Right renal cortex interstitium (tissue), 3 donors: ENCODE measurements at places on chromosomes 1 and 21. TPM values are rescaled to one million over a fixed set of nuclear protein-coding genes. Genes with fewer than 3 reads are reported as not detected.

DNA sequence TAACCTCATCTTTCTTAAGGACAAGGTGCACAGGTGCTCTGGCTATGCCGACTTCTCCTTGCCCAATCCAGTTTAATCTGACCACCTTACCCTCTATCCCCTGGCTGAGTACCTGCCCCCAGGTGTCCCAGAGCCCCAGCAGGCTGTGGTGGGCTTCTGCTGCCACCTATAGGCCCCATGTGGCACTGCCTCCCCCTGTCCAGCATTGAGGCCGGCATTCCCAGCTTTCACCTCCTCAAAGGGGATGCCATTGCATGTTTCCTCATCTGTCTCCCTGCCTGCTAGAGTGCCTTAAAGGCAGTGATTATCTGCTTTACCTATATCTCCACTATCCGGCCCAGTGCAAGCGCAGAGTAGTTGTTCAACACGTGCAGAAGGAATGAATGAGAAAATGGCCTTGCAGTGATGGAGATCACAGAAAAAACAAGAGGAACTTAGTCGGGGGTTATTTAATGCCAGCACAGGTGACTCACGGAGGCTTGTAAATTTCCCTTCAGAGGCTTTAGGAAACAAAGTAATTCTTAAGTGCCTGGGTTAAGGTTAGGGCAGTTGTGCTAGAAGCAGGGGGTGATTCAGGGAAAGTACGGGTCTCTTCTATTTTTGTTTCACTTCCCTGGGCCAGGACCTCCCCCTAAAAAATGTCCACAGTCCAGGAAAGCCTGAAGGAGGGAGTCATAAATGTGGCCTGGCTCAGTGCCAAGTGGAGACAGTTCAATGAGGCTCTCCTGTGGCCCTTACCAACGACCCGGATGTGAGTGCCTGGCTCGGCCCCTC is 131.8 kb upstream of the NGF start:
- DNase-seq: no peak

The ASCL5 gene
- polyA plus RNA-seq: 0.06 TPM

The PRKAB2 gene
- 28.7 TPM for polyA plus RNA-seq

- DNase-seq: no peak
Measured at GRCh38 chr1:41358131-41359021, 2.9 kb upstream of the FOXO6 start.

The MAP3K21 gene
- polyA plus RNA-seq: 29.2 TPM

The KIF26B gene
- polyA plus RNA-seq: 29.8 TPM

DNA sequence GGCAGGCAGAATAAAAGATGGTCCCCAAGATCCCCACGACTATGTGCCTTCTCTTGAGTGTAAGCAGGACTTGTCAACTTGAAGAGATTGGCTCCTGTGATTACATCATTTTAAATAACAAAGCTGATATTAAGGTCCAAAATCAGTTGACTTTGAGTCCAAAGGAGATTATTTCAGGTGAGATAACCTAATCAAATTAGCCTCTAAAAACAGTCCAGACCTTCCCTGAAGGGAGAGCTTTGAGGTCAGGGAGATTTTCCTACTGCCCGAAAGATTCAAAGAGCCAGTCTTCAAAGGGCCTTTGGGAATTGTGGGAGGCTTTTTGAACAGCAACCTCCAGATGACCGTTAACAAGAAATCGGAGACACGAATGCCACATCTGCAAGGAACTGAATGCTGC is 51.5 kb upstream of the NCAM2 start:
- no peak for DNase-seq

DNA sequence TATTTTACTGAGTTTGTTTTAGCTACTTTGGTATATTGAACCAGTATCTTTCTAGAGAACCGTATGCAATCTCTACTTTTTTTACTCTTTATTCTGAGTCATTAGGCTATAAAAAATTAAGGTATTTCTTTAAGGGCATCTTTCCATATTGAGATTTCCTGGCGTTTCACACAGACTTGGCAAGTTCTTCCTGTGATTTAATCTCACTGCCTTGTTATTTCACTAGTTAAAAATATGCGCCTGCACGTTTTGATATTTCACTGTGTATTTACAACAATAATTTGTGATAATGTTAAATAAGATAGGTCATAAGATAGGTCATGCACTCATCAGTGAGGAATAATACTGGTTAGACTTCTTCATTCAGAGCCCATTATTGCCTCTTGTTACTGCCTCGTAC is 16.2 kb upstream of the CR1L start:
- DNase-seq: no peak

DNA sequence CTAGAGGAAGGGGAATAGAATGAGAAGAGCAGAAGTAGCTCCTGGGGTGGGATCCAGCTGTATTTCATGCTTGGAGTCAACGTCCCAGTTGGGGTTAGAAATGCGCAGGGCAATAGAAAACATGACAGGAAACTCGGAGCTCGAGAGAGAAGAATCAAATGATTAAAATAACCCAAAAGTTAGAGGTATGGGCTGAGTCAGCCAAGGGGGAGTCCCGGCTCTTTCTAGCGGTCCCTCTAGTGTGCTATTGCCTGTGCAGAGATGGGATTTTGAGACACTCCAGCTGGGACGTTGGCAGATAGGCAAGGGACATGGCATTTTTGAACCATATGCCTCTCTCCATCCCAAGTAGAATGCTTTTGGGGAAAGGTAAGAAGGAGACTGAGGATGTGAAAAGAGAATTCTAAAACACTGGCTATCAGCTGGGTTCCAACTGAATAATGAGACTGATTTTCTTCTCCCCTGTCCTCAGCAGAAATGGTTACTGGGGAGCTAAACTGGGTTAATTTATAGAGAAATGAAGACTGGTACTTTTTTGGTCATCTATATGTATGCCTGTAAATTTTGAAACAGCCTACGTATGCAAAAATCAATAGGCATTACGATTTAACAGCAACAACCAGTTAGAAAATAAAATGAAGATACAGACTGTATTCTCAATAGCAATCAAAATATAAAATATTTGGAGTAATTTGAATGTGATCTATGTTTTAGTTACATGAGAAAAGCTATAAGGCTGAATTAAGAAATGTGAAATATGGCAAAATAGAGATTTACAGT is 7.0 kb upstream of the VPS26C start:
- DNase-seq: no peak

The ZMYND12 gene
- polyA plus RNA-seq: 5.5 TPM

The UBE2J2 gene
- polyA plus RNA-seq: 40.5 TPM

The DNAJC28 gene
- polyA plus RNA-seq: 6.3 TPM

DNA sequence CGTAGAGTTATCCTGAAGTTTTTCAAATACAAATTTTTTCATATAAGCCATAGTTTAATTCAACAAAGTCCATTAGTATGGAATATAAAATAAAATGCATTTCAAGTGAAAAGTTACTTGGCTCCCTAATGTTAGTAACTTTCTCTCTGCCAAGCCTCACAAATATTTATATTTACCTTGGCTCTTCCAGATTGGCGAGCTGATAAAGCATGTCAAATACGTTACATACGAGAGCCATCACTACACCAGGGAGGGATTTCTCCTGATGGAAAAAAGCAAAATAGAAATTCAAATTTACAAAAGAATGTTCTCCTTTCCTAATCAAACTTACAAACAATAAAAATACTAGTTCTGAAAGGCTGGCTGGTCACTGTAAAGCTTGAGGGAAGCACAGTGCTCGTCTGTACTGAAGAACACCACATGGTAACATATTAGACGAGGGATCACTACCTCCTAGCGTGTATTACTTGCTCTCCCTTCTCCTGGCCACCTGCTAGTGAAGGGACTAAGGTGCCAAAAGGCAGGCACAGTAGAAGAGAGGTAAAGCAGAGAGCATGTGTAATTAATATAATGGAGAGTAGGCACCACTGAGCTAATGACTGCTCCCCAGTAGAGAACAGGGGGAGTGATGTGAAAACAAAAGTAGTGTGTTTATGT is 80.9 kb downstream of the USP24 start:
- DNase-seq: no peak

The FCER1G gene
- 15.6 TPM for polyA plus RNA-seq

The CRP gene
- polyA plus RNA-seq: not detected

GRCh38 chr1:40820911-40821693 is 37.5 kb downstream of the KCNQ4 start:
- DNase-seq: no peak

- no peak for DNase-seq
Measured at GRCh38 chr1:152227310-152227928, 3.4 kb upstream of the HRNR start.

The TMEM200B gene
- polyA plus RNA-seq: 13.7 TPM

The CNST gene
- polyA plus RNA-seq: 22.0 TPM

DNA sequence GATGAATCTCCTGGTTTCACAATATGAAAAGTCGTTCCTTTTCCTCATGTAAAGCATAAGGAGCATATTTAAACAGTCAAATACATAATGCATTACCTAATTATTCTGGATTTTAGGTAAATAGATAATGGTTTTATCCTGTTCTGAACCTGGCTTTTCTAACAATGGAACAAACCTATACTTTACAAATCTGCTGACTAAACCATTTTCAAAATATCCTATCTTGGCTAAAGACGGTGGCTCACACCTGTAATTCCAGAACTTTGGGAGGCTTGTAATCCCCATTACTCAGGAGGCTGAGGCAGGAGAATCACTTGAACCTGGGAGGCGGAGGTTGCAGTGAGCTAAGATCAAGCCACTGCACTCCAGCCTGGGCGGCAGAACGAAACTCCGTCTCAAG is 2.9 kb downstream of the SMIM12 start:
- DNase-seq: no peak

The PRKAA2 gene
- polyA plus RNA-seq: 16.6 TPM

The RGS1 gene
- 2.1 TPM for polyA plus RNA-seq

The SPRR1A gene
- polyA plus RNA-seq: not detected

- no peak for DNase-seq
Measured at GRCh38 chr1:173934440-173934839, 17.3 kb upstream of the SERPINC1 start.

DNA sequence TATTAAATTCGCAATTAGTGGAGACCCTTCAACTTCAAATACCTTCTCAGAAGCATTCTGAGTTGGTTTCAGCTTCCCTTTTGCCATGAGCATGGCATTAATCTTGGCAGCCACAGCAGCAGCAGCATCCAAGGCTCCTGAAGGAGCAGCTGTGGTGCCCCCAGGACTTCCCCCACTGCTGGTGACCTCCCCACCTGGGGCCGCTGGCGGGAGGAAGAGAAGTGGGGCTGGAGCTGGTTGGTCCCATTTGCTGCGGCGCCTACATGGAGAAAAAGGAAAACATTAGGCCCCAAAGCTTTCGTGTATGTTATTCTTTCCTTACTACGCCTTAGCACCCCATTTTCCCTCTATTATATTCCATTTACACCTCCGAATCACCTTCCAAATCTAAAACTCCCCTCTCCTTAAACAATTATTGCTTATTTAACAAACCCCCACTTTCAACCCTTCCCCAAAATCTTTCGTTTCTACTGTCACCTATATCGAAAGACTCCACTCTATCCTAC is 569 bp downstream of the KHDC4 start:
- no peak for DNase-seq

GRCh38 chr1:107975851-107976250 is 10.9 kb upstream of the VAV3 start:
- no peak for DNase-seq

The LRRC39 gene
- polyA plus RNA-seq: 2.4 TPM

The HSD3B2 gene
- 1.3 TPM for polyA plus RNA-seq

DNA sequence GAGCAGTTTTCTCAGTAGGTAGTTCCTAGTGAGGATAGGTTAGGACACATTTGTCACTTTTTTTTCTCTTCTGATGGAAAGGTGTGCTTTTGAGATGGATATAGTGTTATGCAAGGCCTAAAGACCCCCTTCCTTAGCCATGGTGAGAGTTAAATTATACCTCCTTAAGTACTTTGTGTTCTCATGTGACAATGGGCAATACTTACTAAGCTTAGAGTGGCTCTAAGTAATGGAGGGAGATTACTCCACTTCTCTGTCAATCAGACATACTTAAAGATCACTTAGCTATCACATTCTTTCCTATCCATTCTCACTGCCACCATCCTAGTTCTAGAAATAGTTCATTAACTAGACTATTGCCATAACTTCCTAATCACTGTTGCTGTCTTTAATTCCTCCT is 265.6 kb downstream of the PBX1 start:
- DNase-seq: no peak

- DNase-seq: no peak
Measured at GRCh38 chr1:172581779-172582178, 48.8 kb downstream of the SUCO start.

GRCh38 chr1:2085080-2085479 is 34.9 kb downstream of the PRKCZ start:
- no peak for DNase-seq

- DNase-seq: no peak
Measured at GRCh38 chr1:245932302-245932972, 574.6 kb downstream of the SMYD3 start.

GRCh38 chr1:212684076-212684475 is 15.6 kb downstream of the BATF3 start:
- no peak for DNase-seq

The RER1 gene
- 127 TPM for polyA plus RNA-seq

- no peak for DNase-seq
Measured at GRCh38 chr21:35540950-35541638, 492.0 kb upstream of the RUNX1 start.

DNA sequence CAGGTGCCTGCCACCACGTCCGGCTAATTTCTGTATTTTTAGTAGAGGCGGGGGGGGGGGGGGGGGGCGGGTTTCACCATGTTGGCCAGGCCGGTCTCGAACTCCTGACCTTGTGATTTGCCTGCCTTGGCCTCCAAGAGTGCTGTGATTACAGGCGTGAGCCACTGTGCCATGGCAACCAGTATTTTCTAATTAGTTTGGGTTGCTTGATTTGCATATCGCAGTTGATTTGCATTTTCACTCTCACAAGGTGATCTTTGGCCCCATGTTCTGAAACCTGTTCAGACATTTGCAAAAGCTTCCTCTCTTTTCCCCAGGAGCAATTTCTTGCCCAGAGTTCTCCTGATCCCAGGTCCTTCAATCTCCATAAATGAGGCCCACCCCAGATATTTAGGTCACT is 1.7 kb downstream of the TOR3A start:
- no peak for DNase-seq

DNA sequence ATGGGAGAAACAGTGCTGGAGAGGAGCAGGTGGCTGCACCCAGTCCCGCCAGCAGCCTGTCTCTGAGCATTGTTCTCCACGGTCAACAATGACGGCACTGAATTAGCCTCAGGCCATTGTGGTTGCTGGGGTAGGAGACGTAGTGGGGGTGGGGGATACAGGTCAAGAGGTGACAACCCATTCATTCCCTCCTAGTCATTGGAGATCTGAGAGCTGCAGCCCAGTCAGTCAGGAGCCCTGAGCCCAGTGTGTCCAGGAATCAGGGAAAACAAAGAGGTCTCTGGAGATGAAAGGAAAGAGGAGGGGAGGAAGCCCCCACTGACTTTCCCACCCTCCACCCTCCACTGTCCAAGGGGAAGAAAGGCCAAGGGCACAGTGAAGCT is 15.3 kb downstream of the SMIM12 start:
- DNase-seq: no peak

- DNase-seq: no peak
Measured at GRCh38 chr1:178143730-178144690, 50.1 kb downstream of the RASAL2 start.
